CD4-positive, alpha-beta T cell (primary cell): ENCODE measurements at places on chromosomes 3 and 15.

DNA sequence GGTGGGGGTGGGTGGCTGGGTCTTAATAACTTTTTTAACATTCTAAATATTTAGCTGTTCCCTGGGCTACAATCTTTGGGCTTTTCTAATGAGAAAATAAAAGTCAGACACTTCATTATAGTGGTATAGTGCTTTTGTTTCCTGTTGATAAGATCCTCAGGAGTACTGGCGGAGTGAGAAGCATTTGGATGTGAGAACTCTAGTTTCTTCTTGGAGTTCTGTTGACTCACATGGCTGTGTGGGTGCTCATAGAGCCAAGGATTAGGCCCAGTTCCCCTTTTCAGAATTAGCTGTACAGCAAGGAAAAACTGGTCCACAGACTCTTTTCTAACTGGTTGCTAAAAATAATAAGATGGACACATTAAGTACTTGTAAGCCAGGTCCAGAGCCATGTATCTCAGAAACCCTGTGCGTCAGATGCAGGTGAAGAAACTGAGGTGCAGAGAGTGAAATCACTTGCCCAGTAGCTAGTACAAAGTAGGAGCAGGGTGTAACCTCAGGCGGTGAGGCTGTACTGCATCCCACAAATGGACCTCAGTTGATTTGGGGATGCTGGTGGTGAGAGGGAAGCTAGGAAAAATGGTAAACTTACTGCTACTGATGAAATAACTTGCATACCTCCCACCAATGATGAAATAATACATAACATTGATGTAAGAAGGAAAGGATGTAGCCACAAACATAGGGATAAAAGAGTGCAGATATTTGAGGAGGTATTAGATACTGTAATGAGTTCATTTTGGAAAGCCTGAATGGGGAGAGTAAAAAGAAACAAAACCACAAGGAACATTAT lies 2.3 kb downstream of the ITPR1 start:
- DNase-seq, result no peak

DNA sequence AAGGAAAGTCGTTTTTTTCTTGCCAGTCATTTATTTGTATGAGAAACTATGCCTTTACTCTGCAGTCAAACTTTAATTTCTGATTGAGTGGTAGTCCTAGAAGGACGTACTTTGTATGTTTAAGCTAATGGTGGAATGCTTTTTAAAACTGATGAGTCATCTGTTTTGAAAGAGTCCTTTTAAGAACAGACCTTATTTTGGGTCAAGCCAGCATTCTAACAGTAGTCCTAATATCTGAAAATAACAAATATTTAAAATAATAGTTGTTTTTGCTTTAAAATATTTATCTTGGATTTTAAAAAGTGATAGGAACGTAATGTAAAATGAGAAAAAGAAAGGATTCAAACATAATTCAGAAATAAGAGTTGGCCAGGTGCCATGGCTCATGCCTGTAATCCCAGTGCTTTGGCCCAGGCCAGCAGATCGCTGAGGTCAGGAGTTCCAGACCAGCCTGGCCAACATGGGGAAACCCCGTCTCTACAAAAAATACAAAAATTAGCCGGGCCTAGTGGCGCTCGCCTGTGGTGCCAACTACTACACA lies 1.3 kb upstream of the LRRC58 start:
- no peak for DNase-seq

GRCh38 chr15:80694611-80695098 lies 455 bp upstream of the ABHD17C start:
- DNase-seq, result no peak

GRCh38 chr15:81785181-81785580 lies 260.6 kb downstream of the MEX3B start:
- no peak for DNase-seq

DNA sequence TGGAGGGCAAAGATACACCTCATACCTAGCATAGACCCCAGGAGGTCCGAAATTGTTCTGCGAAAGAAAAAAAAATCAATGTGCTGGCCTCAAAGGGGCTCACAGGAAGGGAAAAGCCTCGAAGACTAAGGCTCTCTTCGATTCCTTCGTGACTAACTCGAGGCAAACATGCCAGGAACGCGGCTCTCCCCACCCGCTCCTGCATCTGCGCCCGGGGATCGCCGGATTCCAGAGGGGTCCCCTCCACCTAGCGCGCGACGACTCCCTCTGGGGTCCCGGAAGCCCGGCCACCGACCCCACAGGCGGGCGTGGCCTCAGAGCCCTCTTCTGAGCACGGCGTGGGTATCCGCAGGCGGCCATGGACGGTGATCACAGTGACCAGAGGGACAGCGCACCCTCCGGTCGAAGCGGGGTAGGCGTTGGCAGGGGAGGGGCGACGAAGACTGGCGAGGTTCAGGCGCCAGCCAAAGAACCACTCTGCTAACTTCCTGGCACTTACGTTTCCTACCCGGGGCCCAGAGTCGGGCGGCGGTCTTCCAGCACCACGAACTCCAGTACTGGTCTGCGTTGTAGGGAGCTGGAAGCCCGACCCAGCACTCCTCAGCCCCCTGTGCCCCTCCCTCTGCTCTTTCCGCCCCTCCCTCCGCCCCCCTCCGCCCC lies 515 bp upstream of the EIF3J start:
- no peak for DNase-seq

- no peak for DNase-seq
Measured at GRCh38 chr15:69853544-69853951, 244.2 kb downstream of the TLE3 start.
